ENCODE measurements at places on chromosomes 2 and 18. TPM values are rescaled to one million over a fixed set of nuclear protein-coding genes. Genes with fewer than 3 reads are reported as not detected.

The SPEG gene
- total RNA-seq = 3.7 TPM

The ACTG2 gene
- total RNA-seq = 20.1 TPM

The PROM2 gene
- total RNA-seq = 0.28 TPM

The DDX1 gene
- total RNA-seq = 58.7 TPM

The MXD1 gene
- total RNA-seq = 5.8 TPM

The KLHL29 gene
- 3.4 TPM for total RNA-seq

The CPO gene
- 0.09 TPM for total RNA-seq

The DHRS9 gene
- total RNA-seq = 0.09 TPM

The SANBR gene
- total RNA-seq = 10.1 TPM

The EXOC6B gene
- total RNA-seq = 26.7 TPM

The RAD51AP2 gene
- not detected for total RNA-seq

The NTSR2 gene
- not detected for total RNA-seq

The ANKRD30BL gene
- not detected for total RNA-seq

The TNS1 gene
- total RNA-seq = 74.4 TPM

The NYAP2 gene
- not detected for total RNA-seq

The LOXHD1 gene
- total RNA-seq = not detected

The SH3BP4 gene
- total RNA-seq = 25.4 TPM

The GAL3ST2 gene
- total RNA-seq = 0.18 TPM

The ZC3H15 gene
- total RNA-seq = 60.2 TPM

The TRIB2 gene
- 13.2 TPM for total RNA-seq

The UGP2 gene
- total RNA-seq = 122 TPM

The REG1B gene
- not detected for total RNA-seq

The FAM237A gene
- total RNA-seq = not detected

The TSPYL6 gene
- total RNA-seq = not detected

The TDRD15 gene
- not detected for total RNA-seq

The NPHP1 gene
- total RNA-seq = 6.9 TPM

The UBE2F gene
- 46.4 TPM for total RNA-seq

The CDH7 gene
- under 0.01 TPM for total RNA-seq

The FAM110C gene
- not detected for total RNA-seq

The SLC8A1 gene
- total RNA-seq = 13.1 TPM

The ALPP gene
- total RNA-seq = not detected

The POTEC gene
- total RNA-seq = under 0.01 TPM

The C1QL2 gene
- total RNA-seq = not detected

The XDH gene
- not detected for total RNA-seq

The FAM228B gene
- total RNA-seq = 7.5 TPM

The LINC00305 gene
- total RNA-seq = not detected

The MARCO gene
- total RNA-seq = not detected

The ONECUT2 gene
- total RNA-seq = under 0.01 TPM

The B3GNT2 gene
- total RNA-seq = 15.9 TPM

The SKOR2 gene
- total RNA-seq = not detected

The DUSP19 gene
- total RNA-seq = 3.8 TPM

The ABHD1 gene
- total RNA-seq = not detected

The ELOA2 gene
- not detected for total RNA-seq

The AQP12A gene
- not detected for total RNA-seq

The FSHR gene
- total RNA-seq = not detected

The GATA6 gene
- total RNA-seq = 28.6 TPM

The CKAP2L gene
- 0.74 TPM for total RNA-seq

The NT5C1B gene
- not detected for total RNA-seq

The ILKAP gene
- 18.9 TPM for total RNA-seq

Data from smooth muscle cell of bladder (primary cell).